NK-92 treated with Interleukin-12 subunit alpha and Interleukin-12 subunit beta, amount 100 ng/mL, for 24 hours (cell line): ENCODE measurements at places on chromosomes 5 and 9.

DNA sequence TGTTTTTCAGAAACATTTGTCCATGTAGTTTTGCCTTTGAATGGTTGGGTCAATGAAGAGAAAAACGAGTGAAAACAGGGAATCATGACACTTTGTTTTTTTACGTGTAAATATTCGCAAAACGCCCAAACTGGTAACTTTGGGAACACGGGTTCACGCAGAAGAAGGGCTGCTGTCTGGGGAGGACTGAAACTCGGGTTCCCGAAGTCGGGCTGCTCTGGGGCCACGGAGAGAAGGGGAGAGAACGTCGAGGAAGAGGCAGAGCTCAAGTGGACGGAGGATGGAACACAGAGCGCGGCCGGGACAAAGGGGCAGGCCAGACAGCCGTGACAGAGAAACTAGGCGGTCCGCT, 478 bp upstream of the SETD9 start:
- DNase-seq = no peak

GRCh38 chr5:137791799-137792198, 37.6 kb upstream of the HNRNPA0 start:
- DNase-seq = no peak

DNA sequence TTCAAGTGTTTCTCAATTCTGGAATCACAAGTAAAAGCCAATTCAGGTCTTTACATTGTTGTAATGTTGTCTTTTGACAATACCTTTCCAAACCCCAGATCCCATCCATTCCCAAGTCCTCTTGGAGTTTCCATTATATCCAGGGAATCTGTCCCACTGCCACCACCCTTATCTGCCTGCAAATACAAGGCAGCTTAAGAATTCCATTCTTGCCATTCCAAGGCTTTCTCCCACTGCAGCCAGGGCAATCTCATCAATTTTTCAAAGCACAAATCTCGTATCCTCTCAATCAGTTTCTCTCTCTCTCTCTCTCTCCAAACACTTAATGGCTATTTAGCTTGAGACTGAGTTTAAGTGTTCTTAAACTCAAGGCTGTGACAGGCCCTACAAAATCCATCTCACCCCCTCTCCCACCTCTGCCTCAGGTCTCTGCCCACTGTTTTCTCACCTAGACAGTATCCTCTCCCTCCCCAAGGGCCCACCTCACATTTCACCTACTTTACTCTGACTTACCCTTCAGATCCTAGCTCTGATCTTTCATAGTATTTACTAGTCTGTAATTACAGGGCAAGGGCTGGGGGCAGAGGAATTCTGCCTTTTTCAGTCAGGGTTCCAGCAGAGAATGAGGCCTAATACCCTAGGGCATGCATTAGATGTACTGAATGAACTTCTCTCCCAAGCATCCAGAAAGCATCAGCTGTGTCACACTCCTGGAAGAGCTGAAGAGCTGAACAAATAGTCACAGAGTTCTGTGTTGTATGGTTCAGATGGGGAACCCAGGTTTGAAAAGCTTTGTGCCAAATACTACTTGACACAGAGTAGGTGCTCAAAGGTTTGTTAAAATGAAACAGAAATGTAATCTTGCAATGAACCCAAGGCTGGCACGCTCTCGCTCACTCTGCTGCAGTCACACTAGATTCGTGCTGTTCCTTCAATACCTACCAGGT, 46.0 kb downstream of the RAPGEF1 start:
- no peak for DNase-seq

GRCh38 chr5:51392689-51393199, 9.5 kb downstream of the ISL1 start:
- no peak for DNase-seq

GRCh38 chr5:143431789-143432188, 28.3 kb upstream of the NR3C1 start:
- DNase-seq = no peak

DNA sequence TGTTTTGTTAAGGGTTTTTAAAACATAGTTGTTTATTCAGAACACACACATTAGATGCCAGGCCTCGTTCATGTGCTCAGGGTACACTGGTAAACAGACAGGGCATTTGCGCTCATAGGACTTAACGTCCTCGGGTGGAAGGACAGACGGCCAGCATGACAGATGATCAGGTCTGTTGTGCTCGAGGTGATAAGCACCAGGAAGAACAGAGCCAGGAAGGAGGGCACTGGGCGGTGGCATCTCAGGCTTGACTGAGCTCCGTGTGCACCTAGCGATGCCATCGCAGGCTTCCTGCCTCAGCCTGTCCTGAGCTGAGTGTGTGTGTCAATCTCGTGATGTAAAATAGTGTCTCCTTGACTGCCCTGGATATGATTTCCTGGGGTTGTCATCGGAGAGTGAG, 96.5 kb downstream of the EHMT1 start:
- no peak for DNase-seq

DNA sequence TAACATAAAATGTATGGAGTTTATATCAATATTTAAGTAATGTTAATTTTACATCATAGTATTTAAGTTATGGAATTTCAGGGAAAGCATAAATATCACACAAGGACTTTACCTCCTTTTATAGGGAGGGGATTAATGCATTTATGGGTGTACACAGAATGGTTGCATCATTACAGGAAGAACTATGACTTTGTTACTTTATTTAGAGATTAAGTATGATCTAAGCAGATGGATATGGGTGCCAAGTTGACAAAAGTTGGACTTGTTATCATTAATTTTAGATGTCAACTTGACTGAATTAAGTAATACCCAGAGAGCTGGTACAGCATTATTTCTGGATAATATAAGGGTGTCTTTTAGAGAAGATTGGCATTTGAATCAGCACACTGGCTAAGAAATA, 160.5 kb upstream of the CDH10 start:
- DNase-seq = no peak

DNA sequence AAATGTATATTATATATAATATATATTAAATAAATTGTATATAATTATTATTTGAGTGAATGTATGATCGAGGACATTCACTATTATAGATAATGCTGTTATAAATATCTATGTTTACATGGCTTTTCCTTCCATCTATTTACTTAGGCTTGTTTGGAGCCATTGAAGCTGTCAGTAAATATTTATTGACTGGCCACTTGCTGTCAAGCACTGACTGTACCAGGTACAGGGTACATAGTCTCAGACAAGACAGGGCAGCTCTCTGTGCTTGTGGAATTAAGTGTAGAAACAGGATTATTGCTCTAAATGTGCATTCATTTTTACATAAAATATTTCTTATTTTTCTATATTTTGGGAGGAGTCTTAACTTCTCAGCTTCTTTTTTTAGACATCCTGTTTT, 16.4 kb downstream of the FAXDC2 start:
- DNase-seq = no peak

GRCh38 chr5:132421462-132421861, 52.0 kb downstream of the SLC22A5 start:
- no peak for DNase-seq

GRCh38 chr9:125631391-125632085, 75.5 kb downstream of the MAPKAP1 start:
- DNase-seq = no peak
